ENCODE measurements at places on chromosomes 5 and 9.

GRCh38 chr9:107260437-107261081 lies 22.5 kb upstream of the RAD23B start:
- no peak for DNase-seq

- no peak for DNase-seq
Measured at GRCh38 chr5:64923151-64923685, 154.5 kb downstream of the CWC27 start.

GRCh38 chr5:96772542-96772941 lies 35.2 kb downstream of the ERAP1 start:
- DNase-seq, result no peak

- DNase-seq, result no peak
Measured at GRCh38 chr5:158522776-158523175, 576.9 kb downstream of the EBF1 start.

- DNase-seq, result no peak
Measured at GRCh38 chr9:112839331-112839730, 51.3 kb downstream of the SLC46A2 start.

- no peak for DNase-seq
Measured at GRCh38 chr5:756865-757345, 27.6 kb downstream of the ZDHHC11B start.

GRCh38 chr5:95768731-95769130 lies 37.6 kb downstream of the RHOBTB3 start:
- DNase-seq, result no peak

DNA sequence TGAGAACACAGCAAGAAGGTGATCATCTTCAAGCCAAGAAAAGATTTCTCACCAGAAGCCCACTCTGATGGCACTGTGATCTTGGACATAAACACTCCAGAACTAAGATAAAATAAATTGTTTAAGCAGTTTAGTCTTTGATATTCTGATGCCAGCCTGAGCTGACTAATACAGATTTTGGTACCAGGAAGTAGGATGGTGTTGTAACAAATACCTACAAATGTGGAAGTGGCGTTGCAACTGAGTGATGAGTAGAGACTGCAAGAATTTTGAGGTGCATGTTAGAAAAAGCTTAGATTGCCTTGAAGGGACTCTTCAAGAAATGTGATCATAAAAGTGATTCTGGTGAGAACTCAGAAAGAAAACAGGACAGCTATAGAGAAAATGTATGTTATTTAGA lies 592.4 kb upstream of the DAB2 start:
- DNase-seq, result no peak

- DNase-seq, result no peak
Measured at GRCh38 chr9:101018467-101018866, 10.1 kb upstream of the PLPPR1 start.

GRCh38 chr9:123561046-123561445 lies 205.0 kb downstream of the CRB2 start:
- no peak for DNase-seq

DNA sequence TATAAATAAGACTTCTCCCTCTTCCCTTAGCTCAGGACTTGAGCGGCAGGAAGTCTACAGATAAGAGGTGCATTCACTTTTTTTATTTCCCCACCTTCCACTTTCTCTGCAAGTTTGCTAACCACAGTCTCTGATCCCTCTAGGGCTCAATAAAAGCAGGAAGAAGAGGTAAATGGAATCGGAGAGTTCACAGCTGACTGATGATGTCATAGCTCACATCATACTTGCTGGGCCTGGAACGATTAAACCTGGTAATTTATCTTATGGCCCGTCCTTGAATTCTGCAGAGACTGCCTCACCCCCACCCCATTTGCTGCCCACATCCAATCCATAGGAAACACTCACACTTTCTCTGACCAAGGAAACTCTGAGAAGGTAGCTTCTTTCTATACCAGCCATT lies 62.9 kb downstream of the DRD1 start:
- DNase-seq, result no peak

DNA sequence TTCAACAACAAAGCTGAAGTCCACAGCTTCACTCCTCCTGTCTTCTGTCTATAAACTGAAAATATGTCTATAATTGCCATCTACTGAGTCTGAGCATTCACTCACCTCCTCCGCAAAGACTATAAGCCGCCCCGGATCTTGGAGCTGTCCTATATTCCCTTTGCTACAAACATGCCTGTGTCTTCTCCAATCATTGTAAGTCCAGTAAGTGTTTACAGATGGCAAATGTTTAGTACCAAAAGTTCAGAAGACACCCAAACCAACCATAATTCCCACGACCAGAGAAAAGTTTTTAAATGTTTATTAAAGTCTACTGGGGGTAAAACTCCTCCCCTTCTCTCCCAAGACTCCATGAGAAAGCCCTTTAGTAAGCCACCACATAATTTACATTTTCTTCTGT lies 80.9 kb downstream of the EBF1 start:
- no peak for DNase-seq

- no peak for DNase-seq
Measured at GRCh38 chr5:164597293-164597900, 1092.0 kb downstream of the MAT2B start.

DNA sequence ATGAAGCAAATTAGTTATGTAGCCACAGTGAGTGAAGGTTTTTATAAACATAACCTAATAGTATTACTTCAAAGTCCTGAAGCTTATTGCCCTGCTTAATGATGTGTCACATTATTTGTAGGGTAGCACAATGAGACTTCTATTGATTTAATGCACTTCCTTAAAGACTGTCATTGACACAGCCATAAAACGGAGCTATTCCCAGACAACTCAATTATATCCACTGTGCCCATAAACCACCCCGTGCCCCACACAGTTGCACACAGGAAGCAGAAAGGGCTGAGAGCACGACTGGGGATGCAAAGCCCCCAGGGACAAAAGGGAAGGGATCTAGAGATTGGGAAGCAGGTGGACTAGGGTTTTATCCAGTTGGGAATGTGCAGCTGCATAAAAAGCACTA lies 37.0 kb downstream of the TRIM32 start:
- DNase-seq, result no peak

- DNase-seq, result no peak
Measured at GRCh38 chr5:90475436-90475980, 844 bp downstream of the POLR3G start.

DNA sequence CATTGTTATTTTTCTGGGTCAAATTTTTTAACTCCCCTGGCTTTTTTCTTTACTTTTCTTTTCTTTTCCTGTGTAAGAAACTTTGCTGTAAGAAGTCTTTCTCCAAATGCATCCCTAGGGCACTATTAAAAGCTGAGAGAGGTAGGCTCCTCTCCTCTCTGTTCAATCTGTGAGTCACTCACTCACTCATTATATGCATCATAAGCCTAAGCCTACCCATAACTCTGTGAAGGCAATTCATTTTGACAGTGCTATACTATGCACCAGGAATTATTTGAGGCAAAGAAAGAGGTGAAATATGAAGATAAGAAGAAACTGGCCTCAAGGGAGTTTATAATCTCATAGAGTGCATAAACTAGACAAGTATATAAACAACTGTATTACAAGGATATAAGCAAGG lies 67.9 kb upstream of the PRR16 start:
- no peak for DNase-seq

- DNase-seq, result no peak
Measured at GRCh38 chr5:153774686-153775085, 264.0 kb downstream of the FAM114A2 start.

GRCh38 chr9:107816561-107817021 lies 327.0 kb upstream of the KLF4 start:
- DNase-seq, result no peak

GRCh38 chr9:1880038-1880565 lies 135.0 kb upstream of the SMARCA2 start:
- DNase-seq, result no peak

All from activated T-cell treated with anti-CD3 and anti-CD28 coated beads for 1 hour (primary cell).